ENCODE measurements at places on chromosomes 3 and 15.

DNA sequence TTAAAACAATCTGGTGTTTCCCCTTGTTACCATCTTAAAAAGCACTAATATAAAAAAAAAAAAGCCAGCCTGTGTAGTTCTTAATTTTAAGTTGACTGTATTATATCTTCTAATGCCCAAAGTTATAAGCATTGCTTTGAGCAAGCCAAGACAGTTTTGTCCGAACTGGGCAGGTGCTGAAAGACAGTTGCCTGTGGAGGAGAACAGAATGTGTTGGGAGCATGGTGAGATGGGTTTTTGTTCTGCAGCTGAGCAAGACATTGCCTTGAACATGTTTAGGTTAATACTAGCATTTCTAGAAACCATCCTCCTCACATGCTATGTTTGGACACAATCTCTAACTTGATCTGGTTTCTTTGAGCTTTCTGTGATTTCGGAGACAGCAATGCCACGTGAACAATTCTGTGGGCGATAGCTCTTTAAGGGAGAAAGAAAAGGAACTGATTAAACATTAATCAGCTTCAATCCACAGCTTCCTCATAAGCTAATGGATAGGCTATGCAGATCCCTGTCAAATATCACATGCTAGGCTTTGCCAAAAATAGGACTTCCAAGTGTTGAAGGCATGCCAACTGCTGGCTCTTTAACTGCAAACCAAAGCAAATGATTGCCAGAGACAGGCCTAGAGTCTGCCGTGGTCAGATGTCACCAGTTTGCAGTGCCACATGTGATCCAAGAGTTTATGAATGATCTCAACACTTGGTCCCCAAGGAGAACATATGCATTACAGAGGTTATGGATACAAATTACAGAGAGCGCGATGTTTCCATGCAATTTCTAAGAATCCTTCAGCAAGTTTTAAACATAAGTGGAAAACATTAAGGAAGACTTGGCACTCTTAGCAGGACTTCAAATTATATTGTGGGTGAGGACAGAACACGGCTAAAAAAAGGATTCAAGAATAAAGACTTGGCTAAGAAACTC is 428.1 kb downstream of the ROBO2 start:
- no peak for DNase-seq

DNA sequence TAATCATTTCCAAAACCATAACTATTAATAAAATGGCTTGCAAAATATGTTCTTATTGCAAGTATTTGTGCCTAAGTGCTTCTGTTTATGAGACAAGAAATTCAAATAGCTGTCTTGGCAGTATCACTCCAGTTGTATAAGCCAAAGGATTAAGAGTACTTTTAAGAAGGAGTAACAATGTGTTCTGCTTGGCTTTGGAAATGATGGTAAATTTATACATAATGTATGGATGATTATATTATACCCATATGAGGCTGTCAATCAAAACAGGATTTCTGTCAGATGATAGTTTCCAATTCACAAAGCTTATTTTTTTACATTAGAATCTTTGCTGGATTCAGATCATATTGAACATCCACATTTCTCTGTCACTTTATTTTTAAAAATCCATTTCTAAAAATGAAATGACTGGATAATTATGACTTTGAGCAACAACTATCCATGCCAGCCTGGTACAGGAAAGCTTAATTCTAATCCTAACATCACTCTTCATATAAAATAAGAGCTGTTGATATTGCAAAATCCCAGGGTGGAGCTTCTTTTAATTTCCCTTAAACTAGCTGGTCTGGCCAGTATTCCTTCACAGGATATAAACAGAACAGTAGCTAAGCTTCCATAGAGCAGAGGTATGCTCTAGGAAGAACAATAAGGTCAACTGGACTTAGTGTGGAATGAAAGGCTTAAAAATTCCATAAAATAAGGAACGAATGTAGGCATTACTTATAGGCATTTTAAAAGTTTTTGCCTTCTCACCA is 30.0 kb upstream of the ZNF280D start:
- DNase-seq, result no peak

GRCh38 chr3:53350652-53351051 is 3.3 kb upstream of the DCP1A start:
- no peak for DNase-seq

- no peak for DNase-seq
Observed at GRCh38 chr3:108527109-108527508, 16.7 kb upstream of the MYH15 start.

GRCh38 chr3:141367038-141367730 is 1.1 kb upstream of the ZBTB38 start:
- no peak for DNase-seq

- DNase-seq, result no peak
Observed at GRCh38 chr3:24410860-24411259, 83.8 kb downstream of the THRB start.

DNA sequence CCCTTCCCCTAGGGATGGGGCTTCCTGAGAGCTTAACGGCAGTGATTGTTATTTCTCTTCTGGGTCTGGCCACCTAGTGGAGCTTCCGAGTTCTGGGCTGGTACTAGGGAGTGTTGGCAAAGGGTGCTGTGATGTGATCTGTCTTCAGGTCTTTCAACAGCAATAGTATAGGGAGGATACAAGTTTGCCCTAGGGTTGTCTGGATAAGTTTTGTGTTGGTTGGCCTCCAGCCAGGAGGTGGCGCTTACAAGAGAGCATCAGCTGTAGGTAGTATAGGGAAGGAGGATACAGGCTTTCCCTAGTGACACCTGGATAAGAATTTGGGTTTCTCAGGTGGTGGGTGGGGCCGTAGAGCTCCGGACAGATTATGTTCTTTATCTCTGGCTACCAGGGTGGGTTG is 19.2 kb upstream of the CPOX start:
- DNase-seq, result no peak

DNA sequence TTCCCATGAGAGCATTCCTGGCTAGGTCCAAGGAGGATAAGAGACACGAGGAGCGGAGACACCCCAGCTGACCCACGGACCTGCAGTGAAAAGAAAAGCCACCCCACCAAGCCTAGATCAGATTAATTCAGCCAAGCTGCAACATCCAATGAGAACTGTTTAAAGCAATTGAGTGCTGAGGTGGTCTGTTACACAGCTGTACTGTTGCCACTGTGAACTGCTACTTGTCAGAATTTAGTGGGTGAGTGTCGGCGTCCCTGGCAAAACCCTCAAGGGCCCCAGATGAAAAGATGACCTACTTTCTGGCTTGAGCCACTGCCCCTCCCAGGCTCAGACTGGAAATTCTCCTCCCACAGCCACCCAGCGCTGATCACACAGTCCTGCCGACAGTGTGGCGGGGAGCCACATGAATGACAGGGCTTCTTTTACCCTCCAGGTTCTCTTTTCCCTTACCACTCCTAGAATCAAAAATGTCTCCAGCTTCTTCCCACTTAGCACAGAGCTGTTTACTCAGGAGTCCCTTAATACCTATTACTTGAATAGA is 26.4 kb upstream of the KBTBD12 start:
- no peak for DNase-seq

DNA sequence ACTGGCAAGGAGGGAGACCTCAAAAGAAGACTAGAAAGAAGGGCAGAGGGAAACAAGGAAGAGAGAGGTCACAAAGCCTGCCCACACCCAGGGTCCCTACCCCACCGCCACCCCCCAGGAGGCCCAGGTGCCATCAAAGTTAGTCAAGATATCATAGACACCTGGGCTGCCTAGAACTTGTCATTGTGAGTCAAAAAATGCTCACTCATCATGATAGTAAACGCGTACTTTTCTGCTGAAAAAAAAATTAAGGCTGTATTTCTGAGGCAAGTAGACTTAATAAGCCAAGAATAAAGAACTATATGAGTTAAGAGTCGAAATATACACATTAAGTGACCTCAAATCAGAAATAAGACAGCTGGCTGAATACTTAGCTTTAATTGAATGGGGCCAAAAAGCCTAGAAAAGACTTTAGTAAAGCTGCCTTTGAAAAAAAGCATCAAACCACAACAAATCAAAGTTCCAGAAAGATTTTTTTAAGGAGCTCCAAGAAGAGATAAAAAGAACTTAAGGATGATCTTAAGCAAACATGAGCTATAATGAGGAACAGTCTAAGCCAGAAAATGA is 415.5 kb upstream of the PPP2R3A start:
- no peak for DNase-seq

Data from stimulated activated CD4-positive, alpha-beta T cell treated with anti-CD3 and anti-CD28 coated beads, Interleukin-12 subunit alpha, Interleukin-12 subunit beta, amount 100 ng/mL, for 4 hours (primary cell).